ENCODE measurements at places on chromosomes 5 and 9.

GRCh38 chr5:153340738-153341137, 149.7 kb upstream of the GRIA1 start:
- peak; percentile 68 for DNase-seq

DNA sequence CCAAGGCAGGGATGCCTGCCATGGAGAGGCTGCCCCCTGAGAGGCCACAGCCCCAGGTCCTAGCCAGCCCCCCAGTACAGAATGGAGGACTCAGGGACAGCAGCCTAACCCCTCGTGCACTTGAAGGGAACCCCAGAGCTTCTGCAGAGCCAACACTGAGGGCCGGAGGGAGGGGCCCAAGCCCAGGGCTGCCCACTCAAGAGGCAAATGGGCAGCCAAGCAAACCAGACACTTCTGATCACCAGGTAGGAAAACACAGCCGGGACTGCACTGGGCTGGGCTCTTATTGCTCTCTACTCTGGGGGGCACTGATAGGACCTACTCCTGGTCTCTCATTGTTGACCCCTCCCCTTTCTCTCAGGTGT, 3.2 kb downstream of the RELL2 start:
- no peak for DNase-seq

- DNase-seq: no peak
These were observed 238.4 kb upstream of the DMRT1 start for GRCh38 chr9:603126-603525.

DNA sequence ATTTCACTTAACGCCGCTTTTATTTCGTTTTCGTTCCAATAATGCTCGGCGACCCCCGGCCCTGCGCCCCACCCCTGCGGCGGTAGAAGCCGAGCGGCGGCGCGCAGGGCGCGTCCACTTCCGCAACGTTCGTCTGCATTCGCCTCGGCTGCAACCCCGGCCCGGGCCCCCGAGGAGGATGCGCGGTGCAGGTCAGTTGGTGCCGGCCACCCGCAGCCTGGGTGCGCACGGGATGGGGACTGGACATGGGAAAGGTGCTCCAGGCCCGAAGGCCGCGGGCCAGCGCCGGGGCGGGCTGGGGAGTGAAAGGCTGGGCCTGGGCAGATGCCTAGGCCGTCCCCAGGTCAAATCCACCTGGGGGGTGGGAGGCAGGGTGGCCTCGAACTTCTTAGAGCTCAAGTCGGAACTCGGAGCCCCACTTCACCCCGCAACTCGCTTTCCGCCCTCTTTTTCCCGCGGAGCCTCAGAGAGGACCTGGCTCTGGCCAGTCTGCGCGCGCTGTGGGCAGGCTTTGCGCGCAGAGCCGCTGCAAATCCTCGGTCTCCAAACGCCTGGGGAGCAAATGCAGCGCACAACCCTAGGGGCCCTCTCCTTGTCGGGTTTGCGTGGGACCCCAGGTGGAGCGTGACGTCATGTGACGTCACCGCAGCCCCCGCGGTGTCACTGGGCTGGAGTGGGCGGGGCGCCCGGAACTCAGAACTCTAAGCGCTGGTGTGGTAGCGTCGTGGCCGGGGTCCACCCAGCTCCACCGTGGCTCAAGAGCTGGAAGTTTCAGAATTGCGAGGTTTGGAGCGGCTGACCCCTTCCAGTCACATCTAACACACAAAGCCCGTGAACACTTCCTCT, 3.3 kb downstream of the TLX3 start:
- DNase-seq: peak; percentile 65

GRCh38 chr5:116571568-116572349, 2.9 kb downstream of the SEMA6A start:
- DNase-seq: peak; percentile 61

- no peak for DNase-seq
These were observed 107.1 kb downstream of the SEMA5A start for GRCh38 chr5:9438596-9439354.

DNA sequence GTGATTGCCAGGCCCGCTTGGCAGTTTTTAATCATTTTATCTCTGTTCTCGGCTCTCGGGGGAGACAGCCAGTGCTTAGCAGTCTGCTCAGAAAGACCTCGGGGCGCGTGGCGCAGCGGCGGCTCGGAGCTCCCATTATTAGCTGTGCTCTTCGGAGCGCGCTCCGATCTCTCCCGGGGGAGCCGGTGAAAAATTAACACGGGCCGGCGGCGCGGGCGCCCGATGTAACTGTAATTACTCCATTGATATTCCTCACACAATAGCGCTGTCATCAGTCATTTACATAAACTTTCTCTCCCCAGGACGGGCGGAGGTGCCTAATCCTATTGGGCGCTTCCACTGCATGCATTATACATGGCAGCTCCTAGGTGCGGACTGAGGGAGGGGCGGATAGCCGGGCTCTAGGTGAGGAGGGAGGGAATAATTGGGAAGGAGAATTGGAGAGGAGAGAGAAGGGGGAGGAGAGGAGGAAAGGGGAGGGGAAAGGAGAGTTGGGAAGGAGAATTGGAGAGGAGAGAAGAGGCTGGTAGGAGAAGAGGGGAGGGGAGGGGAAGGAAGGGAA, 24.9 kb downstream of the LMX1B start:
- peak; percentile 81 for DNase-seq

DNA sequence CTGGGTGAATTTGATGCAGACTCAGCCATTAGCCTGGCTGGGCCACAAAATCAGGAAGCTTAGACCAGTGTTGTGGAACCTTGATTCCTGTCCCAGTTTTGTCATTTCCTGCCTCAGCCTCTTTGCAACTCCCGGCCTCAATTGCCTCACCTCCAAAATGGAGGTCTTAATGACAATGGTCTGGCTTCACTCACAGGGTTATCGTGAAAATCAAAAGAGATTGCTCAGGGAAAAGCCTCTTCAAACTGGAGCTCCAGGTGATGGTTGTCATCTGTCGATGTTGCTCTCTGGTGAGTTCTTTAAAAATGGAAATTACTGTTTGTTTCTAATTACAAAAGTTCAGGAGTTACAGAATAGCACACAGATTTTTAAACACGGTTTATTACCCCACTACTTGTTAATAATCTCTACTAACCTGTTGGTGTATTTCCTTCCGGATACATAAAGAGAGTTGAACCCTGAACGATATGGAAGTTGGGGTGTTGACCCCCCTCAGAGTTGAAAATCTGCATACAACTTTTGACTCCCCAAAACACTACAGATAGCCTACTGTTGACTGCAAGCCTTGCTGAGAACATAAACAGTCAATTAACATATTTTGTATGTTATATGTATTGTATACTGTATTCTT, 109.9 kb upstream of the CPEB4 start:
- DNase-seq: no peak

- DNase-seq: no peak
These were observed 193.6 kb downstream of the ZSWIM6 start for GRCh38 chr5:61525512-61526206.

DNA sequence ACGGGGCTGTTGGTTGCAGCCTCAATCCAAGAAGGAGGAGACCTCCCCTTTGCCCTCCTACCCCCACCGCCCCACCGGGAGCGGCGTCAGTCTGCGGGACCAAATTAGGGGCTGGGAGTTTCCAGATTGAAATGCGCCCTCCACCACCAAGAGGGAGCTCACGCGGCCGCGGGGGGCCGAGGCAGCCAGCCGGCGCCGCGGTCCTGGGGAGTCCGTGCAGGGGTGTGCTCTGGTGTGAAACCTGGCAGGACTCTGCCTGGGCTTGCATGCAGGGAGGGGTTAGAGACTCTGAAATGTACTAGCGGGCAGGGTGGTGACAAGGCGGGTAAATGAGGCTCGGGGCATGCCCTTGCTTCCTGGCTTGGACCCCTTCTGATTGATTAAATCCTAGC, 989 bp upstream of the FBN2 start:
- peak; percentile 25 for DNase-seq

DNA sequence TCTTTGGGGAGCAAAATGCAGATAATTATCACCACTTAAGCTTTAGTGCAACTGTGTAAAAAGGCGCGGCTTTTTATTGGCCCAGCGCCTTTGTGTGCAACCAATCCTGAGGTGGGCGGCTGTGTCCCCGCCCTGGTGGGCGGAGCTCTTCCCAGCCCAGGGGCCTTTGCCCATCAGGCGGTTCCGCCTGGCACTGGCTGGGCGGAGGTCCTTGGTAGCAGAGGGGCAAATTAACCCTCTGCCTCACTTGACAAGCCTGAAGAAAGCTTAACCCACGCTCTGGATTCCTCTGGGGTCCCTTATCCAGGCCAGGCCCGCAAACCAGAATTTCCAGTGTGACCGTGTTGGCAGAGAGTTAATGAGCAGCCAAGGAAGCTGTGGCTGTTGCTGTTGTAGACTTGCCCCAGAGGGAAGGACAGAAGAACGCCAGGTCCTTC, 12.8 kb upstream of the NIPAL4 start:
- no peak for DNase-seq

DNA sequence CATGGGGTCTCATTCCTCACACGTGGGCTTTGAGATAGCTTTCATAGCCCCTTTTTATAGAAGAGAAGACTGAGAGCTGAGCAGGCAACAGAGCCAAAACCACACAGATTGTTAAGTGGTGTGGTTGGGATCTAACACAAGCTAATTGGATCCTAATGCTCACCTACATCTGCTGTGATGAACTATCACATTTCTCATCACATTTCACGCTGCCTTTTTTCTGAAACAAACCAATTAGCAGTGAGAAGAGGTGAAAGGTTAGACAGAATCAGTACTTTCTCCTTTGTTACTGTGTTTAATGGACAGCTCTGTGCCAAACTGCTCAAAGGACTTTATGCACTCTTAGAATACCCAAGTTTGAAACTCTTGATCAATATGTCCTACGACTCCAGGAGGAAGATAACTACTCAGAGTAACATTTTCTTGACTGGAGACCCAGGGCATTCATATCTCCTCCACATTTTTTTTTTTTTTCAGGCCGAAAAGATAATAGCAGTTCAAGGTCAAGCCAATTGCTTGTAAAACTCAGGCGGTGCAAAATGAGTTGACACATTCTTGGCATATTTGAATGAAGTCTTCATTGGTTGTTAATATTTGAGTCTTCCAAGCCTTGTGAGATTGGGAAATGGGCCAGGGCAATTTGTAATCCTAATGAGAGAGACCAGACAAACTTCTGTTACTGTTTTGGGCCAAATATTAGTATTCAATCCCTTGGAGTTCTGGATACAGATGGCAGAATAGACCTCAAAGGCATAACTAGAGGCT, 138.4 kb downstream of the KCTD16 start:
- DNase-seq: no peak

- DNase-seq: no peak
These were observed 61.4 kb downstream of the LMX1B start for GRCh38 chr9:126675147-126675467.

GRCh38 chr5:42422656-42423280, 471 bp upstream of the GHR start:
- no peak for DNase-seq

DNA sequence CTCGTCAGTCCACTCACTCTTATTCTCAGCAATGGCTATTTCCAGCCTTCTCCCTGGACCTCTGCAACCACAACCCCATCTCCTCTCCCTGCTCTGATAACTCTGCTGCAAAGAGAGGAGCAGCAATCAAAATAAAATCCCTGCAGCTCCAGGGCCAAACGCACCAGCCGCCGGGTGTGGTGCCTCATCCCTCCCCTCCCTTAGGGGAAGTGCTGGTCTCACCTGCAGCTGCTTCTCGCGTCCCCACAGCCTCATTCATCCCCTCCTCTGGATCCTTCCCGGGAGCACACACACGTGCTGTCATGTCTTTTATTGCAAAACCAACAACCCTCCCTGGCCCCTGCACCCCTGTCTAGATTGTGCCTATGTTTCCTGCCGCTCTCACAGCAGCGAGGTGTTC, 77.8 kb downstream of the TENT4A start:
- peak; percentile 82 for DNase-seq

GRCh38 chr9:86575137-86575536, 220.9 kb upstream of the TUT7 start:
- no peak for DNase-seq

DNA sequence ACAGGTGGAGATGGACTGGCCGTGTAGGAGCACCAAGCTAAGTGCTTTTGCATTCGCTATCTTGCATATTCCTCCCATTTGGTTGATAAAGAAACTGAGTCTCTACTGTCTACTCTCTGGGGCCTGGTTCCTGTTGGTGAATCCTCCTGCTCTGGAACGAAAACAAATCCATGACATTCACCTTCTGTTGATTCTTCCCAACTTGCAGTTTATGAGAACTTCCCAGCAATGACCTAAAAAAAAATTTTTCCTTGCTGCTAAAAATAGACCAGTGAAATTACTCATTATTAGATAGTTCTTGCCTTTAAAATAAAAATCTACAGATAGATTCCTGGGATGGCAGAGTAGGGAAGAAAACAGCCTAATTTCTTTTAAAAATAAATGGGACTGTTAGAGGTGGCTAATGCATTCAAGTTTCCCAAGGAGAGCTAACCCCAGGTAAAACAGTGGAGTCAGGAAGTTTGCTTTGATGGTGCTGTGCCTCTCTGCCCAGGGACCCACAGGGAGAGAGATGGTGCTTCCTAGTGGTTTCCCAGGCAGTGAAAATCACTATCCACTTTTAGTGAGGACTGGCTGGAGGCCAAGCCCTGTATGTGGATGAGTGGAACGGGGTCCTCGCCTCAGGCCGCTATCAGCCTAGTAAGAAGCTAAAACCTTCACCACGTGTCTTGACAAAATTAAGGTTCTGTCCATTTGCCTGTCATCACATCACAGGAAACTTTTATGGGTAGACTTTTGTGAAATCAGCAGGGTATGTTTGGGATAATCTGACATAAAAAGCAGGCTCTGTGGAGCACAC, 68.4 kb upstream of the NR3C1 start:
- DNase-seq: no peak

- no peak for DNase-seq
These were observed 218.7 kb upstream of the S1PR3 start for GRCh38 chr9:88772575-88772974.

GRCh38 chr5:150339165-150339564, 18.3 kb upstream of the TCOF1 start:
- DNase-seq: peak; percentile 11

DNA sequence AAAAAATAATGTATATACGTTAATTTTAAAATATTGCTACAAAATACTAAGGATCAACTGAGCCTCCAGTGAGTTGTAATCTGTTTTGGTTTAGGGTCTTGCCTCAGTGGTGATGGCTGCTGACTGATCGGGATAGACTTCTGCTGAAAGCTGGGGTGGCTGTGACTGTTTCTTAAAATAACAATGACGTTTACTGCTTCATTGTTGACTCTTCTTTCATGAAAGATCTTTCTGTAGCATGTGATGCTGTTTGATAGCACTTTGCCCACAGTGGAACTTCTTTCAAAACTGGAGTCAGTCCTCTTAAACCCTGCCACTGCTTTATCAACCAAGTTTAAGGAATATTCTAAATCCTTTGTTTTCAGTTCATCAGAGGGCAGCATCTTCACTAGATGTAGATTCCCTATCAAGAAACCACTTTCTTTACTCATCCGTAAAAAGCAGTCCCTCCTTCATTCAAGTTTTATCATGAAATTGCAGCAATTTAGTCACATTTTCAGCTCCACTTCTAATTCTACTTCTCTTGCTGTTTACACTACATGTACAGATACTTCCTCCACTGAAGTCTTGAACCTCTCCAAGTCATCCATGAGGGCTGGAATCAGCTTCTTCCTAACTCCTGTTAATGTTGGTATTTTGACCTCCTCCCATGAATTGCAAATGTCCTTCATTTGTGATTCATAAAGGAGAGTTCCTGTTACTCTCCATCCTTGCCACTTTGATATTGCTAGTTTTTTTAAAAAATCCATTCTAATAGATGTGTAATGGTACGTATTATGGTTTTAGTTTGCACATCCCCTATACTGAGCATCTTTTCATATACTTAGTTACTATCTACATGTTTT, 41.5 kb upstream of the PTPDC1 start:
- no peak for DNase-seq

All from NCI-H1417 (cell line).